ENCODE measurements at places on chromosomes 11 and 22.
A peak's percentile ranks its signal among the peaks of the same experiment; 100 is the strongest.

- DNase-seq = no peak
Observed at GRCh38 chr11:109752212-109752825, 330.3 kb downstream of the C11orf87 start.

DNA sequence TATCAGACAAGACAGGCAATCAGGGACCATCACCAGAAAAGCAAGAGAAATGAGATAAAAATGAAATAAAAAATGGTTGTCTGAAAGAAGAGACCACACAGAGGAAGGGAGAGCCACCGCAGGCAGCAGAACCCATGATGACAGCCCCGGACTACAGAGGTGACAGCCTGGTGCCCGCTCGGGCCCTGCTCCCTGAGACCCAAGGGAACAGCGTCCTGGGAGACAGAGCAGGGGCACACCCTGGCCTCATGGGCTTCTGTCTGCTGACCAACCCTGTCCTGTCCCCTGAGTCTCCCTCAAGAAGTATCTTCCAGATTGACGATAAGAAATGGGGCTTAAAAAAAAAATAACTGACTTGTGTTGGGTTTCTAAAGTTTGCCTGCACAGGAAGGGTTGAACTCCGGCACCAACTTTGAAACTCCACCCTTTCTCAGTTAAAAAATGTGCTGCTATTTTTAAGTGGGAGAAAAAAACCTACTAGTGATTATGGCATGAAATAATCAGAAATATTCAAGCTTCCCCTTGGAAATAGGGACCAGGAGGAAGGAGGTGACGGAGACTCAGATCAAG is 70.1 kb upstream of the TTLL12 start:
- DNase-seq = no peak

GRCh38 chr11:107999759-108000455 is 8.8 kb upstream of the CUL5 start:
- no peak for DNase-seq

- no peak for DNase-seq
Observed at GRCh38 chr11:103035791-103036434, 56.0 kb downstream of the DCUN1D5 start.

GRCh38 chr11:94077552-94078293 is 50.9 kb upstream of the PANX1 start:
- DNase-seq = no peak

- no peak for DNase-seq
Observed at GRCh38 chr22:38214302-38215056, 12.7 kb downstream of the MAFF start.

DNA sequence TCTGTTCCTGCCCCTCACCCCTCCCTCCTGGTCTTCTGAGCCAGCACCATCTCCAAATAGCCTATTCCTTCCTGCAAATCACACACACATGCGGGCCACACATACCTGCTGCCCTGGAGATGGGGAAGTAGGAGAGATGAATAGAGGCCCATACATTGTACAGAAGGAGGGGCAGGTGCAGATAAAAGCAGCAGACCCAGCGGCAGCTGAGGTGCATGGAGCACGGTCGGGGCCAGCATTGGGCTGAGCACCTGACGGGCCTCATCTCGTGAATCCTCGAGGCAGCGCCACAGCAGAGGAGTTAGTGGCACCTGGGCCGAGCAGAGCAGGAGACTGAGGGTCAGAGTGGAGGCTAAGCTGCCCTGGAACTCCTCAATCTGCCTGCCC is 941.8 kb downstream of the BRD1 start:
- DNase-seq = peak; percentile 44
